ENCODE measurements at places on chromosomes 5 and 9.

DNA sequence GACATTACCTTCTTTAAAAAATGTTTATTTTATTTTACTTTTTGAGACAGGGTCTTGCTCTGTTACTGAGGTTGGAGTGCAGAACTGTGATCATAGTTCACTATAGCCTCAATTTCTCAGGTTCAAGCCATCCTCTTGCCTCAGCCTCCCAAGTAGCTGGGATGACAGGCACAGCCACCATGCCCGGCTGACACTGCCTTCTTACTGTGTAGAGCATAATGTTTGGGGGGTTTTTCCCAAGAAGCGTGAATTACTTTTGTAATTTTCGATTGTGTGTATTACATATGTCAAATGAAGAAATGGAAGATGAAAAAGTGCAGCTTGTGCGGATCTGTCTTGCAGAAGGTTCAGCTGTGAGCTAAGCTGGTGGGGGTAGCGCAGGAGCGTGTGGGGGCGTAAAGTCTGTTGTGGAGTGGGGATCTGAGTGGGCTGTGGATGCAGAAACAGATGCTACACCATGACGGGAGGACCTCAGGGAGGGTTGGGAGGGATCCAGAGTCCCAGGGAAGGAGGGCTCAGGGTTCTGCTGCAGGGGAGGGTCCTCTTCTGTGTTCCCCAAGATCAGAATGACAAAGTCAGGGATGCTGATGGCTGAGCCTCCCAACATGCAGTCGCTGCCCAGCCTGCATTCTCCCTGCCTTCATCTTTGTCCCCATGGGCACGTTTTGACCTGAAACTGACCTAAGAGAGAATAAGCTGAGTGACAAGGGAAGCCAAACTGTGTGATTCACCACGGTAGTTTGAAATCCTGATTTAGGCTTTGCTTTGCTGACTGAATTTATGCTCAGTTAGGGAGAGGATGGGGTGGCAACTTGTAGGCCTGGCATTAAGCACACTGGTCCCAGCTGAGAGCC is 6.8 kb upstream of the ANKRD33B start:
- no peak for DNase-seq

- DNase-seq = no peak
Measured at GRCh38 chr9:125994066-125994943, 247.1 kb downstream of the PBX3 start.

GRCh38 chr5:102523541-102524175 is 24.9 kb upstream of the SLCO6A1 start:
- no peak for DNase-seq

DNA sequence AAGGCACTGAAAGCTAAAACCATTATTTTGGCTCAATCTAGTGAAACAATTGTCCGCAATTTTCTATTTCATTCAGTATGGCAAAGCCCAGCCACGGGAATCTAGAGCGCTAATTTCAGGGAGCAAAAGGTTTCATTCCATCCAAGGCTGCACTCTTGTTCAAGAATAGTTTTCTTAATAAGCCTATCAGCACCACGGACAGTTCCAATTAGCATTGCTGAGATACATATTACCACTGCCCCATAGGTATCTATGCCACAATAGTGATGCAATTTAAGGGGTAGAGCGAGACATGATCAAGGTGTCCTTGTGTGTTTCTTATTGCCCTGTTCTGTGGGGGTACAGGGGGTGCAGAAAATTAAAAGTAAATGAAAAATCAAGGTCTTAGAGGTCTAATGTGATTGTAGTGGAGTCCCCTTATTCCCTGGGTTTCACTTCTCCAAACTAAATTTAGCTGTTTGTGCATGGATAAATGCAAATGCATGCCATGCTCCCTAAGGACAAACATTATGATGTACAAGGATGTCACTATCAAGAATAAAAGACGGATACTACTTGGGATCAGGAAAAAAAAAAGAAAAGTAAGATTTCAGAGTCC is 45.5 kb downstream of the SPOCK1 start:
- no peak for DNase-seq

GRCh38 chr5:82766206-82766605 is 311.0 kb downstream of the TMEM167A start:
- no peak for DNase-seq

GRCh38 chr5:76930083-76930482 is 22.8 kb upstream of the CRHBP start:
- no peak for DNase-seq

DNA sequence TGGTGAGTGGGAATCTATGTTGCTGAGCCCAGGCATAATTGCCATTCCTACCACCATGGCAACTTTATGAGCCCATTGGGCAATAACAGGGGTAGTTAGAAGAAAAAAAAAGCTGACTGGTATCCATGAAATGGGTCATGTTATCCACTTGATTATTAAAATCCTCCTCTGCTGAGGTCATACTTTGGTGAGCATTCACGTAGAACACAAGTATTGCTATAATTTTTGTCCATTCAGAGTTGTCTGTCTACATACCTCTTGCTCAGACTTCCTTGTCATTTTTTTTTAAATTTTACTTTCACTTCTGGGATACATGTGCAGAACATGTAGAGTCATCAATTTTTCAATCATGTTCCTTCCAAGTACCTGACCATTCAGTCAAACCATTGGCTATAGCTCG is 780.8 kb upstream of the ARRDC3 start:
- DNase-seq = no peak

DNA sequence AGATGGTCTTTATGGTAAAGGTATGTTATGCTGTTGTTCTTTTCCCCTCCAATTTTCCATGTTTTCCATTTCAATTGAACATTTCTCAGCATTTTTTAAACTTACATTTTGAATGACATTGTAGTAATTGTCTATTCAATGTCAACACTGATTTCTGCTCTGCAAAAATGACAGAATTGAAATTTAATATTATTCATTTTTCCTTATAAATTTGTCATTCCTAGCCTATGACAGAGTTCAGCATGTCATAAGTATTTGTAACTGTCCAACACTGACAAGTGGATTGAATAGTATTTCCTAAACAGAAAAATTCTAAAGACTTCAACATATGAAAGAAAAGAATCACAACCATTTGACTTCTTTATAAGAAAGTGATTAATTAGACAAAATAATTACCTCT is 1478.3 kb upstream of the CDH6 start:
- DNase-seq = no peak

GRCh38 chr9:79492092-79493009 is 79.4 kb upstream of the TLE4 start:
- DNase-seq = no peak

DNA sequence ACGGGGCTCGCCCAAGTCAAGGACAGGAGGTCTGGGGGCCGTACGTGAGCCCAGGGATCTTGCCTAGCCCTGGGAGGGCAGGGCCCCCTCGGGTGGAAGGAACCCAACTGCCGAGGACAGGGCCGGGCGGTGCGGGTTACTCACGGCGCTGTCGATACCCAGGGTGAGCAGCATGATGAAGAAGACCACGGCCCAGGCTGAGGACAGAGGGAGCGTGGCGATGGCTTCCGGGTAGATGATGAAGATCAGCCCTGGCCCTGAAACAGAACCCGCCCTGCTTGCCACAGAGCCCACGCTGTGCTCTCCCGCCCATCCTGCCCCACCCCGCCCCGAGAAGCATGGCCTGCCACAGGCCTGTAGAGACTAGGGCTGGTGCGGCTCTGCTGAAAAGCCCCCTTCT is 34.1 kb downstream of the SLC6A3 start:
- no peak for DNase-seq

DNA sequence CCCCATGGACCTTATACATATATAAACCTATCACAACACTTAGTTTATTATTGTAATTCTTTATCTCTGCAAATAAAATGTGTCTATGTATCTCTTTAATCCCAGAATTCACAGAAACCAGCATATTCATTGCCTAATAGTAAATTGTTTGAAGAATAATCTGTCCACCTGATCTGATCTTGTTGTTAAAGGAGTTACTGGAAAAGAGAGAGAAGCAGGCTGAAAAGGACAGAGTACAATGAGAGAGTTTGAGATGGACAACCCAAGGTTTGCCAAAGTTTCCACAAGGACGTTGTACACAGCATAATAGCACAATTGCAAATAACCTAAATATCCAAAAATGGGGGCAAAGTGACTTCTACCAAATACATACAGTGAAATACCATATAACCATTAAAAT is 23.8 kb downstream of the PLPP1 start:
- no peak for DNase-seq

GRCh38 chr5:71573591-71573990 is 13.5 kb upstream of the MCCC2 start:
- DNase-seq = no peak

- DNase-seq = no peak
Measured at GRCh38 chr5:36060420-36060887, 6.2 kb downstream of the UGT3A2 start.

DNA sequence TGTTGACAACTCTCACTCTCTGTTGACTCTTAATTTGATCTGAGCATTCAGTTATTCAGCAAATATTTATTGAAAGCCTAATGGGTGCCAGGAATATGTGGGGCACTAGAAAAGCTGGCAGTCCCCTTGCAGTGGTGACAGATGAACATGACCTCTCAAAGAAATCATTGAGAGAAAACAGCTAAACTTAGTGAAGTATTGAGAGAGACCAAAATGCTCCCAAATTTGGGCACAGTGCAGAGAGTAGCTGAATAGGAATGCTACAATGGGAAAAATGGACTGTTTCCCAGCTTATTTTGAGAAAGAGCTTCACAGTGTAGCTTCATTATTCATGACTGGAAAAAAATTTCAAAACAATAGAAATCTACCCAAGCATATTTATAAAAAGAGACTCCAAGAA is 257.9 kb downstream of the SGCD start:
- DNase-seq = no peak

GRCh38 chr5:1933364-1934055 is 50.8 kb upstream of the IRX4 start:
- no peak for DNase-seq

DNA sequence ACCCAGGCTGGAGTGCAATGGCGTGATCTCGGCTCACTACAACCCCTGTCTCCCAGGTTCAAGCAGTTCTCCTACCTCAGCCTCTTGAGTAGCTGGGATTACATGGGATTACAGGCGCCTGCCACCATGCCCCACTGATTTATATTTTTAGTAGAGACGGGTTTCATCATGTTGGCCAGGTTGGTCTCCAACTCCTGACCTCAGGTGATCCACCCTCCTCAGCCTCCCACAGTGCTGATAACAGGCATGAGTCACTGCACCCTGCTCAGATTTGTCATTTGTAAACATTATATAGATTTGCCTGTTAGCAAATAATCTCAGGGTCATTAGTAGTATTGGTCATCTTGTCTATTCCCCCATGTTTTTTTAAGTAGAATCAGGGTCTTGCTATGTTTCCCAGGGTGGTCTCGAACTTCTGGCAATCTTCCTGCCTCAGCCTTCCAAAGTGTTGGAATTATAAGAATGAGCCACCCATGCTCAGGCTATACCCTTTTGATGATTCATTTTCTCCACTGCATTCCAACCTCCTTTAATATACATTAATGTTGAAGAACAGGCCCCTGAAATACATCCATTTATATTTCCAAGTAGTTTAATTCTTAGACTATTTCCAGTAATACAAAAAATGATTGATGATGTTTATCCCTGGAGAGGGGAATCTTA is 17.3 kb downstream of the CENPH start:
- DNase-seq = no peak

DNA sequence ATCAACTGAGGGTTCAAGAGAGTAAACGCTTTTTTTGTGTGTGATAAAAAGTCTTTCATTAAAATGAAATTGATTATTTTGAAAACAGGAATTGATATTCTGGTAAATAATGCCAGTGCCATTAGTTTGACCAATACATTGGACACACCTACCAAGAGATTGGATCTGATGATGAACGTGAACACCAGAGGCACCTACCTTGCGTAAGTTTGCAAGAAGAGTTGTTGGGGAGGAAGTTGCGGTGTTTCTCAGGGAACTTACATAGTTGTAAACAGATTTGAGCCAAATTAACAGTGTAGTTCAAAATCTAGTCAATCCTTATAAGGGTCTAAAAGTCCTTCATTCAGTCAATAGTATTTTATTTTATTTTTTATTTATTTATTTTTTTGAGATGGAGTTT is 28.9 kb downstream of the HSDL2 start:
- no peak for DNase-seq

- DNase-seq = no peak
Measured at GRCh38 chr5:14729448-14730385, 65.2 kb downstream of the OTULIN start.

GRCh38 chr5:134585966-134586365 is 46.7 kb downstream of the SAR1B start:
- no peak for DNase-seq

DNA sequence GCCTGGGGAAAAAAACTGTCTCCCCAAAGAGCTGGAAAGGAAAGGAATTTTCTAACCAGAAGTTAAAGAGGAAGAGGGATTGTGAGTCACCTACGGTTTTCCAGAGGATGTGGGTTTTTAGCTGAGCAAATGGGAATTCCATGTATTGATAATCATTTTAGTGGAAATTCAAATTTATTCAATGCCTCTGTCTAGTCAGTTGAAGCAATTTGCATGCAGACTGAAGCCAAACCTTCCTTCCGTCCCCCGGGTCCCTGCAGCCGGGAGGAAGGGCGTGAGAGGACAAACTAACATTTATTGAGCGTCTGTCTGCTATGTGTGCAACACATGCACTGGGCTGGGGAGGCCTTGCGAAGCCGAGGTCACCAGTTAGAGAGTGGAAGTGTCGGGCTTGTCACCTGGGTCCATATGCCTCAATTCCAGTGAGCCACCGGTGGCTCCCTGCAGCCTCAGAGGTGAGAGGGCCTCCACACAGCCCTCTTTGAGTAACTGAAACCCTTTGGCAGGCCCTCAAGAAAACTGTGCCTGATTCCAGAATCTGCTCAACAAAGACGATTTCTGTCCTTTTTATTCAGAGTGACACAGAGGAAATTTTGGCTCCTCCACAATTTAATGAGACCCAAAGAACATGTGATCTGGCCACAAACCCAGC is 70.3 kb downstream of the COL27A1 start:
- no peak for DNase-seq

GRCh38 chr5:16143361-16144049 is 36.1 kb downstream of the MARCHF11 start:
- DNase-seq = no peak

GRCh38 chr9:123175854-123176629 is 92.3 kb downstream of the STRBP start:
- no peak for DNase-seq

GRCh38 chr5:97425511-97425910 is 242.5 kb upstream of the RIOK2 start:
- DNase-seq = no peak

- peak; percentile 34 for DNase-seq
Measured at GRCh38 chr9:136345281-136346156, 18.0 kb downstream of the DNLZ start.

DNA sequence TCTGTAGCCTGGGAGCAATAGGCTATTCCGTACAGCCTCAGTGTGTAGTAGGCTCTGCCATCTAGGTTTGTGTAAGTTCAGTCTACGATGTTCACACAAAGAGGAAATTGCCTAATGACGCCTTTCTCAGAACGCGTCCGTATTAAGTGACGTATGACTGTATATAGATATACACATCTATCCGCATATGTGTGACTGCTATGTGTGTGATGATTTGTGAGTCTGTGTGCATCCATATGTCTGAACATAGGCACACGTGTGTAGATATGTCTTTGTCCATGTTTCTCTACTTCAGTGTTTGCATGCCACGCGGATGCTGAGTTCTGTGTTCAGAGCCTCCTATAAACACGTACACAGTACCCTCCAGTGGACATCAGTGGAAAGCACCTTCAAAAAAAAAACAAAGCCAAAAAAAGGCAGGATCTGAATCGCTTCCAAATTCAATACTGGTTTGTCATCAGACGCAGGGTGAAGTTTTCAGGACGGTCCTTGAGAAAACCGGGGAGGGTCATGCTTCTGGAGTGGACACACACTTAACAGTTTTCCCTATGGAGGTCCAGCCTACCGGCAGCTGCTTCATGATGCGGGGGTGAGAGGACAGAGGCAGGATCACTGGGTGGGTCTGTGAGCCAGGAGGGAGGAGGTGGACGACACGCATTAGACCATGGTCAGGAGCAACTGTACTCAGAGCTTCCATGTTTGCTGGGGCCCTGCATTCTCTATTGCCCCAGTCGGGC is 29.5 kb upstream of the ALDH1B1 start:
- peak; percentile 46 for DNase-seq

All from NCI-H1930 (cell line).